ENCODE measurements at places on chromosomes 13 and 19.

GRCh38 chr13:101858860-101859259 lies 406.4 kb downstream of the ITGBL1 start:
- DNase-seq, result no peak

DNA sequence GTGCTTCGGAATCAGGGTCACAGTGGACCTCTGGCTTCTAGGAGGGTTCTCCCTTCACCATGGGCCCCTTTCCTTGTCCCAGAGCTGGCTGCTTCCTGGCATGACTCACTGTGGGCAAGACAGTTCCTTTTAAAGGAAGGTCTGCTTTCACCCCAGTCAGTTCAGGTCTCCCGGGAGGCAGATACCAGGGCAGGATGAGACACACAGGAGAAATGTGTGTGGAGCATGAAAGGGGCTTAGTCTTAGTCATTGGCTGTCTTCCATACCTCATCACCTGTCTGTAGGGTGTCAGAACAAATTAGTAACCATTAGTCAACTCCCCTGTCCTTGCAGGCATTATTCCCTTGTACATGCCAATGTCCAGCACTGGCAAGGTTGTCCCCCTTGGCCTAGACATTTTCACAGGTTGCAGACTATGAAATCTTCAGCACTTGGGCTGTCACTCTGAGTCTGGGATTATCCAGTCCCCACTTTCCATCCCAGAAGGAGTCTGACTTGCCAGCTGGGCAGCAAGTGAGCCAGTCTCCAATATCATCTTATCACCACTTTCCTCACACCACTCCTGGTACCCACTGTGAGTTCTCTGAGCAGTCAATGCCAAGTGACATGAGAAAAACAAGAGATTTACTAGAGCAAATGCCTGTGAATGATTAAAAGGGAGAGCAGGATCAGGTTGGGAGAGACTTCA lies 76.8 kb upstream of the MEDAG start:
- DNase-seq, result no peak

- no peak for DNase-seq
These were observed 42.3 kb downstream of the GJA3 start for GRCh38 chr13:20118268-20119140.

- no peak for DNase-seq
These were observed 3.3 kb downstream of the P2RY11 start for GRCh38 chr19:10114651-10115391.

GRCh38 chr13:104796581-104796980 lies 1730.4 kb upstream of the SLC10A2 start:
- no peak for DNase-seq

- no peak for DNase-seq
These were observed 1071.3 kb upstream of the MIR17HG start for GRCh38 chr13:90276216-90276615.

DNA sequence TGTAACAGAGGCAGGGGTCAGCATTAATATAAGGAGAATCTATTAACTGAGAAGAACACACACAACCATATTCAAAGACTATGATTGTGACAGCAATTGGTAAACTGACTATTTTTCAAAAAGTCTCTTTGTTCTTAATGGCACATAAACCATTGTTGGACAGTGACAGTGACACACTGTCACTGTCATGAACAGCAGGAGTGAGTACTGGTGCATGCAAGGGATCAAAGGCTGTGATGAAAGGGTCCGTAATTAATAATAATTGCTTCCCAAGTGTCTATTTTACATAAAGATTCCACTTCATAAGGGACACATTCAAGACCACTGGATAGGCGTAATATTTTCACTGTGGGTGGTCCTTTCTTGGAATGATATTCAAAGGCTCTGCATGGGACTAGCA lies 50.7 kb downstream of the LHFPL6 start:
- no peak for DNase-seq

GRCh38 chr13:73065036-73065435 lies 6.2 kb downstream of the KLF5 start:
- no peak for DNase-seq

Data from BJ (cell line).